ENCODE measurements at places on chromosomes 13 and 19.

DNA sequence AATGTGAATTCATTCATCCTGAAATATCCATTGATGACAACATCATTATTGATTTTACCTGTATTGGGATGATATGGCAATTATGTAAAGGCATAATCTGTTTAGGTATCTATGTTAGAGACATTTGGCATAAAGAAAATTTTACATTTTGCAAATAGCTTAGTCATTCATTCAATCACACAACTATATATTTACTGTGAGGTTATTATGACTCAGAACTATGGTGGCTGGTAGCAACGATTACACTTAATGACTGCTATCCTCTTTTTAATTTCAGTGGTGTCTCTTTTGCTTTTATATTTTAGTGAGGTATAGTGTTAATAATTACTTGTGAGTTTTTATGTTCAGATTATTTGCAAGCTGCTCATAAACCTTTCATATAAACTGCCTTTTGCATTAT is 955.9 kb downstream of the SLITRK6 start:
- no peak for DNase-seq

DNA sequence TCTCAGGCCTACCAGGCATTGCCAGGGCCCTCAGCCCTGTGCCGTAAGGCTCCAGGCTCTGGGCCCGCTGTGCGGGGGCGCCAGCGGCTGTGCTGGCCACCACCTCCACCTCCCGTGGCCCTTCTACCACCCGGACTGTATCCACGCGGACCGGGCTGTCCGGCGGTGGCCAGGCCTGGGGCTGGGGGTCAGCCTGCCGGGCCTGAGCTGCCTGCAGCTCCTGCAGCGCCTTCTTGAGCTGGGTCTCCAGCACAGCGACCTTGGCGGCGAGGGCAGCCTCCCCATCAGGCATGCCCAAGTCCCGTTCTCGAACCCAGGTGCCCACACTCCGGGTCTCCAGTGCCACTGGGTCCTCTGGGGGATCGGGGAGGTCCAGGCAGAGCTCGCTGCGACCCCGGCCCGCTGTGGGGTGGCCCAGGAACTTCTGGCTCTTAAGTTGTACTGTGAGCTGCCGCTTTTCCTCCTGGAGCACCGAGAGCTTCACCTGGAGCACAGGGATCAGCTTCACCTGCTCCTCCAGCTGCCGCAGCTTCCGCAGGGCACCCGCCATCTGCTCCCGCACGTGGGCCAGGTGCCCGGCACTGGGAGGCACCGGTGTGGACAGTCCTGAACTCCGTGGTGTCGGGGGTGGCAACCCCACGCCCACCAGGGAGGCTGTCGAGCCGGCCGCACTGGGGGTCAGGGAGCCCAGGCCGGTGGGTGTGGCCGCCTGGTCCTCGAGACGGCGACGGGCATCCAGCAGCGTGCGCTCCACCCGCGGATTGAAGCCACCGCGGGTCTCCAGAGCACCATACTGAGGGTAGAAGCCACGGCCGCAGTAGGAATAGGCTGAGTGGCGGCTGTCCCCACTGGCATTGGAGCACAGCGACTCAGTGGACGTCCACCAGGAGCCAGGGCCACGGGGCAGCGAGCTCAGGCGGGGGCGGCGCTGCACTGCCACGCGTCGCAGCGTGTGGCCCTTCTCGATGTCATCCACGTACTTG is 4.1 kb downstream of the KANK2 start:
- DNase-seq = no peak

DNA sequence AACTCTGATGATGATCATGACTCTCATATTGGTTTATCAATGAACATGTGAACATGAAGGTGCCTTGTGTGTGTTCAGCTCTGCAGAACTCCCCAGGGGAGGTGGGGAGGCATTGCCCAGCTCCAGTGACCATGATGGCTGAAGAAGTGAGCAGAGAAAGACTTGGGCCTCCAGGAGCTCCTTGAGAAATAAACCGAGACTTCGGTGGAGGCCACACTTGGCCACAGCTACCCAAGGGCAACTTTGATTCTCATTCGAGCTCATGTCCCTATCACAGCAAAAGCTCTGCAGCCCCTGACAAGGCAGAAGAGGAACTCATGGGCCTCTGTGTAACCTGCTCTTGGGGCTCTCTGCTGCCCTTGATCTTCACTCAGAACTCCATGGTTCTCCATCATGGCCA is 44.1 kb upstream of the ZNF536 start:
- no peak for DNase-seq

DNA sequence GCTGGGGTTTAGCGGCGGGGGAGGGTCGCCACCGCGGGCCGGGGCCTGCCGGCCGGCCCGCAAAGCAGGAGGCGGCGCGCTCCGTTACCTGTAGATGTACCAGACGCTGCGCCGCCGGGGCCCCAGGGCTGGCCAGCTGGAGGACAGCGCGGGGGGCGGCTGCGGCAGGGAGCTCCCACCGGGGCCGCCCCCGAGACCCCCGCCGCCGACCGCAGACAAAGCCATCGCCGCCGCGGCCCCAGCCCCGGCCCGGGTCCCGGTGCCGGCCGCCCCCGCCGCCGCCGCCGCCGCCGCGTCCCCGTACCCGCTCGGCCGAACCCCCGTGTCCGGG is 24.8 kb downstream of the SHANK1 start:
- no peak for DNase-seq

GRCh38 chr19:47458672-47459071 is 13.0 kb downstream of the SLC8A2 start:
- DNase-seq = no peak

DNA sequence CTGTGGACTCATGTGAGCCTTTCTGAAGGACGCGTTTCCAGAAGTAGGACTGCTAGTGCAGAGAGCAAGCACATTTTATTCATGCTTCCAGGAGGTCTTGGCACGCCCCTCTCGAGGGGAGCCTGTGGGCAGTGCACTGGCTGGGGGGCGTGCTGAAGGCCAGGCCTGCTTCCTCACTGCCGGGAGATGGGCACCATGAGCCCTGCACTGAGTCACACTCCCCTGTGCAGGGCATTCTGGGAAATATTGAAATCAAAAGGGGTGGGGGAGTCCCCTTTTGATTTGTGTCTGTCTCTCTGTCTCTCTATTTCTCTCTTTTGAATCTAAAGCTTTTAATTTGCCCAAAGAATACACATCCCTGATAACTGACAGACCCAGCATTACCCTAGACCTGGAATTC is 34.0 kb downstream of the DPF1 start:
- no peak for DNase-seq

DNA sequence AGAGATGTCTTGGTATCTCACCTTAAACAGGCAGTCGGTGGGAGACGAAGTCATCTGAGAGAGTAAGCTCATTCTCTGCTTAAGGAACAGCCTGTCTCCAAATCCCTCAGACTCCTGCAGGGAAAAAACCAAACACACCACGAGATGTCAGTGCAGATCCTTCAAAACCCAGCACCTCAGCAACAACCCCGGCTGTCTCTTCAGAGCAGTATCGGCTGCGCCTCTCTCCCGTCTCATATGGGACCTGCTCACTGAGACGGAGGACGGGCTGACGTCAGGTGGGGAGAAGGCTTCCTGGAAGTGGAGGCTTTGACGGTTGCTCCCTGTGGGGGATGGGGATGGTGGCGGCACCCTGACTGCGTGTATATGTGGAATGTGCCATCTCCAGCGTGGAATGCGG is 43.6 kb downstream of the ANKRD27 start:
- no peak for DNase-seq

DNA sequence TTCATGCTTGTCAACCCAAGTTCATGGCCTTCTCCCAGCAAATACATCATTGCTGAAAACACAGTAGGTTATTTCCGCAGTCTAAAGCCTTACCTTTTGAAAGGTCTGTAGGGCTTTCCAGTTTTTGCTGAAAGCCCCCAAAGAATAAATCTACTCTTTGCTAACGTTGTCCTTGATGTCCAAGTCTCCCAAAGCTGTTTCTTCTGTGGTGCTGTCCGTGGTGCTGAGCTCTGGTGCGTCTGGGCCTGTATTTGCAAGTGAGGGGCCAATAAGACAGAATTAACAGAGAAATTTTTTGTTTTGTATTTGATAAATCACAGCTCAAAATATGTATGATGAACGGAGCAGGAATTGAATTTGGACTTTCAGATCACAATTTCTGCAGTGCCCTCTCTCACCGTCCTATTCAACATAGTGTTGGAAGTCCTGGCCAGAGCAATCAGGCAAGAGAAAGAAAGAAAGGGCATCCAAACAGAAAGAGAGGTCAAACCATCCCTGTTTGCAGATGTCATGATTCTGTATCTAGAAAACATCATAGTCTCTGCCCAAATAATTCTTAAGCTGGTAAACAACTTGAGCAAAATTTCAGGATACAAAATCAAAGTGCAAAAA is 9.8 kb upstream of the LGALS16 start:
- DNase-seq = no peak

GRCh38 chr19:43688059-43688701 is 18.2 kb upstream of the PLAUR start:
- no peak for DNase-seq

- no peak for DNase-seq
Observed at GRCh38 chr19:39951686-39952085, 17.3 kb upstream of the FCGBP start.

DNA sequence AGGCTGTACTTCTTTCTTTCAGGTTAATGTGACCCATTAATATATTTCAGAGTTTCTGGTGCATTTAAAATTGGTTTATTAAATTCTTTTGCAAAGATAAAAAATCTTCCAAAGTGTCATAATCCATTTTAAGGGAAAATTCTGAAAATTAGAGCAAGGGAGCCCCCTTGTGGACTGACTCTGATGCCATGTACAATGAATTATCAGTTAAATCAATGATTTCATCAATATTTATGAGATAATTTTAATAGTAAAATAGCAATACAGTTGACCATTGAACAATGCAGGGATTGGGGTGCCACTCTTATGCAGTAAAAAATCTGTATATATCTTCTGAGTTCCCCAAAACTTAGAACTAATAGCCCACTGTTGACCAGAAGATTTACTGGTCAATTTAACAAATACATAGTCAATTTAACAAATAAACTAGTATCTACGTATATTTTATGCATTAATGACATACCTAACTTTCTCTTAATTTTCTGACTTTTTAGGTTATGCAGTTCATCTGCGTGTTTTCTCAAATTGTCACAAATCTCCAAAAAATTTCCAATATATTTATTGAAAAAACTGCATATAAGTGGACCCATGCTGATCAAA is 479.1 kb upstream of the MIR17HG start:
- no peak for DNase-seq

GRCh38 chr19:7450243-7451223 is 38.3 kb downstream of the PEX11G start:
- DNase-seq = no peak

DNA sequence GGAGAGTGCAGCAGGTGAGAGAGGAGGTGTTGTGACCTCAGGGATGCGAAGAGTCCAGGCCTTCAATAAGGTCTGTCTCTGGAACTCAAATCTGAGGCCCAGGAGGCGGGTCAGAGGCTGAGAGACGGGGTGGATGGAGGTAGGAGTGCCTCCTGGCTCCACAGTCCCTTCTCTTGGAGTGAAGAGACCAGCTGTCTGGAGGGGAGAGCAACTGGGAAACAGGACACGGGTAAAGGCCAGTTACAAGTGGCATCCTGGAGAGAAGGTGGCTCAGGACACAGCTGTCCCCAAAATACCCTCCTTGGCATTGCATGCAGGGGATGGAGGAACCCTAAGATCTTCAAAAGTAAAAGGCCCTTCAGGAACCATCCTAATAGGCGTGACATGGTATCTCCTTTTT is 19.2 kb downstream of the PDE4A start:
- DNase-seq = no peak

Measured in SIG-M5 (cell line).